Kasumi-1 (cell line): ENCODE measurements at places on chromosomes 1 and 21.

DNA sequence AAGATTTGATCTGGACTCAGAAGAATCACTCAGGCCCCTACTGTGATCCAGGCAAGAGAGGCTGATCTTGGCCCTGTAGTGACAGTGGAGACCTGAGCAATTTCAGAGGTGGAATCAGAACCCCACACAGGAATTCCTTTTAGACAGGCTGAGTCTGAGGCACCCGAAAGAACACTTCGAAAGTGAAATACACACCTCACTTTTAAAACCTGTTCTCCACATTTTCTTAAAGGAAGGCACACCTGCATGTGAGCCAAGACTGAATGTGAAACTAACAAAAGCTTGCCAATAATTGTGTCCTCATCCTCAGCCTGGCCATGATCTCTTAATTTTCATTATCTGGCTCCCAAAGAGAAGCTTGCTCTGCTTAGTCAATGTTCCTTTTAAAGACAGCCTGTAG is 32.2 kb downstream of the SIPA1L2 start:
- no peak for DNase-seq

DNA sequence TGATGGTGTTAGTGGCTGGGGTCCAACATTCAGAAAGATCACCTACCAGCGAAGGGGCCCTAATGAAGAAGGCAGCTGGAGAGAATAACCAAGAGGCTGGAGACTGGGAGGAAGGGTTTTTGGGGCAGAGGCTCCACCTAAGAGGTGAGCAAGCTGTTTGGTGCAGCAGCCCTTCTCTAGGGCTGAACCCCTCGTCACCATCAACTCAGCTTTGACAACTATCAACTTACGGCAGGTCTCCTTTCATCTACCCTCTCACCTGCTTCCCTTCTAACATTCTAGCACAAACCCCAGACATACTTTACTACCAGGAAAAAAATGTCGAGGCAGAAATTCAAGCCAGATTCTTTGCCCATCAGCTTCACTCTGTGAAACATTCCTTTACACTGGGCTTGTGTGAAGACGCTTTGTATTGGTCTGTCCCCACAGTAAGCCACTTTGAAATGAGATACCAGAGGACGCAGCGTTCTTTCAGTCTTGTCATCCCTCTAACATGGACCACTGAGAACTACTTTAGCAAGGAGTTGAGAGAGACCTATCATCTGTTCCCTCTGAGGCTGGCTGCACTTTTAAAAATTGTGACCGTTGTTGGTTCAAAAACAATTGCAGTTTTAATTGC is 84.6 kb downstream of the RAVER2 start:
- DNase-seq: no peak

DNA sequence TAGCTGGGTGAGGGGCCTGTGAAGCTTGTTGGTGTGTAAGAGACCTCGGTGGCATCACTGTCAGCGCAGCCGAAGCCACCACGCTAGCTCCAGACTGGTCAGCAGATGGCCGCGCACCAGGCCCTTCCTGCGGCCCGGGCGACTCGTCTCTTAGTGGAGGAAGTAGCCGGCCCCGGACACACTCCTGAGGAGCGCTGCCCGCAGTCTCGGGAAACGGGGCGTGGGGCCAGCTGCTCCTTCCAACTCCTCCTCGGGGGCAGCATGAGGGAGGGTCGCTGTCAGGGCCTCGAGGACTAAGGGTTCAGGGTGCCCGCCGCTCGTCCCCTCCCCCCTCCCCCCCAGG is 20.4 kb downstream of the H3-3A start:
- DNase-seq: no peak

DNA sequence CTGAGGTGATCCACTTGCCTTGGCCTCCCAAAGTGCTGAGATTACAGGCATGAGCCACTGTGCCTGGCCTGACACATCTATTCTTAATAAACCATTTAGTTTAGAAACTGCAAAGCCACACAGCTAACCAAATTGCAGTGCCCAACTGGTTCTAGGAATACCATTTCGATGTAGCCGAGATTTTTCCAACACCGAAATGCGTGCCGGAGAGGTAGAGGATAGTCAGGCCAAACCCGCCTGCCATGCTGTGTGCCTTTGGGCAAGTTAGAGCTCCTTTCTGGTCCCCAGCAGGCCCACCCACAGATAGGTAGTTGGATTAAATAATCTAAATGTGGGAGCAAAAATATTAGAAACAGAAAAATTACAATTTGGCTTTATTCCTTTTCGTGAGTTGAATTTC is 254.4 kb downstream of the FOXD2 start:
- DNase-seq: no peak

GRCh38 chr1:185767508-185768120 is 33.4 kb downstream of the HMCN1 start:
- no peak for DNase-seq
